T1000 (cell line): ENCODE measurements at places on chromosomes 16 and 17.

DNA sequence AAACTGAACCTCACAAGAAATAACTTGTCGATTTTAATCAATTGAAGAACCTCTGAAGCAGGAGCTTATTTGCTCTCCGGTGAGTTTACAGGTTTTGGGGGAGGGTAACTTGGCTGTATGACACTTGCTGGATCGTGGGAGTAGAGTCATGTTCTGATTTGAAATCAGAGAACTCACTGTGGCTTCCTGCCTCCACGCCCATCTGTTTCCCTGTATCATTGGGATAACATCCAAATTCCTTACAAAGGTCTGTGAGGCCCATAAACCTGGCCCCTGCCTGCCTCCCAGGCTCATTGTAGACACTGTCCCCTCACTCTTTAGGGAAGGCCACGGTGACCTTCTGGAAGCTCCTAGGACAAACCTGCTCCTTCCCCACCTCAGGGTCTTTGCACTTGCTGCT, 48.3 kb downstream of the C17orf67 start:
- no peak for DNase-seq

- DNase-seq, result peak; percentile 83
These were observed 8.8 kb upstream of the MAP2K3 start for GRCh38 chr17:21275579-21276263.

DNA sequence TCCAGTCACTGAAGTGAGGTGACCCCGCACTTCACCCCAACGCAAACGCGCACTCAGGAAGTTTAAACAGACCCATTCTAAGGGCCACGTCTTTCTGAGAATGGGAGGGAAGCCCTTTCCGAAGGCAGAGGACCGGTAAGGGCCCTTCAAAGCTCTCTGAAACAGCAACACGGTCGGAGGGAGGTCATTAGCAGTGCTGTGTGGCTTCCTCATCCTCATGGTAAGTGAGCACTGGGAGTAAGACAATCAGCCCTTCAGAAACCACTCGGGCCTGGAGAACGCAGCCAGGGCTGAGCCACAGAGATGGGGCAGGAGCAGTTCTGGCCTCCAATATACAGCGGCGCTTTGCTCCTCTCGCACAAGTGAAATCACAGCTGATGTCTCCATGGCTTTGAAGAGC, 23.7 kb downstream of the SRL start:
- no peak for DNase-seq

DNA sequence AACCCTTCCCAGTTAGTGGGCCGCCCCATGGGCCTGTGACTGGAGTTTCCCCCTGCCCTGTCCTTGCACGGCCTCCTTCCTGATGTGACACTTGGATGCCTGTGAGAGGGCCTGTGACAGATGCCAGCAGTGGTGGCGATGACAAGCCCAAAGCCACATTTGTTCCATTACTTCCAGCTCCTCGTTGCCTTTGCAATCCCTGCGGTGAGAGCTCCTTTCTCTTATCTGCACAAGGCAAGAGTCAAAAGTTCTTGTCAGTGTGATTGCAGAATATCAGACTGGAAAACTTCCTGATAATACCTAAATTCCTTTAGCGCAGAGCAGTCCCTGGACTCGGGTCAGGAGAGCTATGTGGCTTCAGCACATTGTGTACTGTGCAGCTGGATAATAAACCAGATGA, 54.4 kb upstream of the ARHGAP44 start:
- no peak for DNase-seq

- DNase-seq, result no peak
These were observed 43.9 kb upstream of the ABCA3 start for GRCh38 chr16:2384426-2384825.

GRCh38 chr17:20073055-20073979, 64.2 kb downstream of the SPECC1 start:
- no peak for DNase-seq

DNA sequence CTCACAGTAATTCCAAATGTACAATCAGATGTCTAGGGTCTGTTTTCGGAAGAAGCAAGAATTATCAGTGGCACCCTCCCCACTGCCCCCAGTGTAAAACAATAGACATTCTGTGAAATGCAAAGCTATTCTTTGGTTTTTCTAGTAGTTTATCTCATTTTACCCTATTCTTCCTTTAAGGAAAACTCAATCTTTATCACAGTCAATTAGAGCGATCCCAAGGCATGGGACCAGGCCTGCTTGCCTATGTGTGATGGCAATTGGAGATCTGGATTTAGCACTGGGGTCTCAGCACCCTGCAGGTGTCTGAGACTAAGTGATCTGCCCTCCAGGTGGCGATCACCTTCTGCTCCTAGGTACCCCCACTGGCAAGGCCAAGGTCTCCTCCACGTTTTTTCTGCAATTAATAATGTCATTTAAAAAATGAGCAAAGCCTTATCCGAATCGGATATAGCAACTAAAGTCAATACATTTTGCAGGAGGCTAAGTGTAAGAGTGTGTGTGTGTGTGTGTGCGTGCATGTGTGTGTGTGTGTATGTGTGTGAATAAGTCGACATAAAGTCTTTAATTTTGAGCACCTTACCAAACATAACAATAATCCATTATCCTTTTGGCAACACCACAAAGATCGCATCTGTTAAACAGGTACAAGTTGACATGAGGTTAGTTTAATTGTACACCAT, 59.7 kb downstream of the HLF start:
- no peak for DNase-seq

- no peak for DNase-seq
These were observed 38.2 kb upstream of the PHAF1 start for GRCh38 chr16:67071476-67072048.

DNA sequence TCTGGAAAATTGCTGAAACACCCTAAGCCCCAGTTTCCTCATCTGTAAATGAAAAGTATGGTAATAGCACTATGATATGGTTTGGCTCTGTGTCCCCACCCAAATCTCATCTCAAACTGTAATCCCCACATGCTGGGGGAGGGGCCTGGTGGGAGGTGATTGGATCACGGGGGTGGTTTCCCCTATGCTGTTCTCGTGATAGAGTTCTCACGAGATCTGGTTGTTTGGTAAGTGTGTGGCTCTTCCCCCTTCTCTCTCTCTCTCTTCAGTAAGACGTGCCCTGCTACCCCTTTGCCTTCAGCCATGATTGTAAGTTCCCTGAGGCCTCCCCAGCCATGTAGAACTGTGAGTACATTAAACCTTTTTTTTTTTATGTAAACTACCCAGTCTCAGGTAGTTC, 490.7 kb downstream of the TMEM114 start:
- DNase-seq, result no peak

- no peak for DNase-seq
These were observed 520.9 kb upstream of the CDH5 start for GRCh38 chr16:65845466-65846209.

DNA sequence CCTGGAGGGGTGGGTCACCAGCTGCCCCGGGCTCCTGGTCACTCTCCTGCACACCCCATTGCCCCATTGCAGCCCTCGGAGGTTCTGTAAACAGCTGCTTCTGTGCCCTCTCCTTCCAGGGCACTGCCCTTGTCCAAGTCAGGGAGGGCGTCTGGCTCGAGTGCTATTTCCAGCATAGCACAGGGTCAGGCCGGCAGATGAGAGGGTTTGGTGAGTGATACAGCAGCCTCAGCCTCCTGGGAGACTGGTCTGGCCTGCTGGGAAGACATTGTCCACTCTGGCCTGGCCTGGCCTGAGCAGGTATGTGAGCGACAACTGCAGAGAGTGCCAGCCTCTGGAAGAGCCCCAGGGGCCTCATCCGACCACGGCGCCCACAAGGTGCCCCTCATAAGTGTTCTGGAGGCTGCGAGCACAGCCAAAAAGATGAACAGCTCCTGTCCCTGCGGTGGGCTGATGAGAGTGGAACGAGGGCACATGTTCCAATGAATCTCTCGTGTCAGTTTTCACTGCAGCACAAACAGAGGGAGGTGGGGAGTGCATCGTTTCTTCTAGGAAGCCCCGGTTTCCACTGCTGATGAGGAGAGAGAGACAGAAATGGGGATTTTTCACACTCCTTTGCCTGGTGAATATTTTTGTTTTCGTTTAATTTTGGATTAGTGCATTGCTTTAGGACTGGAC, 105.8 kb upstream of the SDK2 start:
- DNase-seq, result no peak

DNA sequence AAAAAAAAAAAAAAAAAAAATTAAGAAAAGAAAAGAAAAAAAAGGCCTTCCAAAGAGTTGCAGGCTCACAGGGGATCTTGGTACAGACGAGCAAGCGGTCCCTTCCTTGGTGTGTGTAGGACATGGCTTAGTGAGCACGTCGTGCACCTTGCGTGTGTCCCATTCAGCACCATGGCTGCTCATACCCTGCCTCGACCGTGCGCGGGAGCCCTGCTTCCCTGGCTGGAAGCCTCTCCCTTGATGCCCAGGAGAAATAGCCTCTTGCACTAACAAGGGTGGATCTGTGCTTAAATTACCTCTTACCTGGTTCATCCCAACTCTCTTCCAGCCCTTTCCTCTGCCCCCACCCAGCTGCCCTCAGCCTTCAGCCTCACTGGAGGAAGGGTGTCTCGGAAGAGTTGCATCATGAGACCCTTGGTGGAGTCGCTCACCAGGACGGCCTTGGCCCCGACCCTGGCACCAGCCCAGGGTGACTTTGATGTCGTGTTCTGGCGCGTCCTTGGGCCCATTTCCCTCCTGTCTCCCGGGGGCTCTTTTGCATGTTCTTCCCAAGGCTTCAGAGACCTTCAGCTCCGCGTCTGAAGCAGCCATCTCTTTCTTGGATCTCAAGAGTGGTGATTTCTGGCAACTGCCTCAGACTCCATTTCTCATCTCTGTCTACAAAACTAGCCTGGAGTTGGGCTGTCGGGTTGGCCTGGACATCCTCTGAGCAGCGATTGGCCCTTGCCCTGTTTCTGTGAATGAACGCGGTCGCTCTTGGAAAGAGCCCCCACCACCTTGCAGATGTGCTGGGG, 127.2 kb downstream of the CMIP start:
- no peak for DNase-seq

DNA sequence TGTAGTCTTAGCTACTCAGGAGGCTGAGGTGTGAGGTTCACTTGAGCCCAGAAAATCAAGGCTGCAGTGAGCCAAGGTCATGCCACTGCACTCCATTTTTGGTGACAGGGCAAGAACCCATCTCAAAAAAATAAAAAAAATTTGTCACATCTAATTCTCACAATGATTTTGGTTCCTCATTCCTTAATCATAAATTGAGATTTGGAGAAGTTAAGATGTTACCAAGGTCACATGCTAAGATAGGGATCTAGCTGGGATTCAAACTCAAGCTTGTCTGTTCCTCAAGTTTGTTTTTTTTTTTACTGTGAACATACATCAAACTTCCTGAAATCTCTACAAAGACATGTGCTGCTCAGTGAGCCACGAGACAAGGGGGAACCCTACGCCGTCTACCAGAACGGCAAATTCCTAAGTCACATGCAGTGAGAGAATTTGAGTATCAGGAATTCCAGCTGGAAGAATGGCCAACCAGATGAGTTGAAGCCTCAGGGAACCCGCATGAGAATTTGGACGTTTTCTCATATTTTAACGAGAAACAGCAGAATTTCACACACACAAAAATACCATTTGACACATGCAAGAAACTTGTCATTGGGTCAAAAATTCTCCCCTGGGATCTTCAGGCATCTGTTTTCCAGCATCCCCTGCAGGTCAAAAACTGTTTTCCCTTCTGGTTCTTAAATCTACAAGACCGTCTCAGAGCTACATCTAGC, 414.1 kb upstream of the GOT2 start:
- DNase-seq, result no peak

DNA sequence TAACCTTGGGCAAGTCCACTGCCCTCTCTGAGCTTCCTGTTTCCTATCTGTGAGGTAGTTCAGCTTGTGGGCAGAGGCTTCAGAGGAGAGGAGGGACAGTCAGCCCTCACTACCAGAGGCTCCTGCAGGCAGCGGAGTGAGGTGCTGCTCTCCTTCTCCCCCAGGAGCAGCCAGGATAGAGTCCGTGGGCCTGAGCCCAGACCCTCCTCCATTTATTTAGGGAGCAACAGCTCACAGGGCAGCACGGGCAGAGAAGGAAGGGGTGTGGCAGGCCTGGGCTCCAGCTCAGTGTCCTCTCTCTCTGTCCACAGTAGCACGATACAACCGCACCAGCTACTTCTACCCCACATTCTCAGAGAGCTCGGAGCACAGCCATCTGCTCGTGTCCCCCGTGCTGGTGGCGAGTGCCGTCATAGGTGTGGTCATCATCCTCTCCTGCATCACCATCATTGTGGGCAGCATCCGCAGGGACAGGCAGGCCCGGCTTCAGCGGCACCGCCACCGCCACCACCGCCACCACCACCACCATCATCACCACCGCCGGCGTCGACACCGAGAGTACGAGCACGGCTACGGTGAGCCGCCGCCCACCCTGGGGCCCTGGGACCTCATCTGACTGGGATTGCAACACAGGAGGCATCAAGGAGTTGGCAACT, 42.3 kb downstream of the BEAN1 start:
- no peak for DNase-seq

- no peak for DNase-seq
These were observed 19.1 kb upstream of the GSG1L start for GRCh38 chr16:28082624-28083023.

DNA sequence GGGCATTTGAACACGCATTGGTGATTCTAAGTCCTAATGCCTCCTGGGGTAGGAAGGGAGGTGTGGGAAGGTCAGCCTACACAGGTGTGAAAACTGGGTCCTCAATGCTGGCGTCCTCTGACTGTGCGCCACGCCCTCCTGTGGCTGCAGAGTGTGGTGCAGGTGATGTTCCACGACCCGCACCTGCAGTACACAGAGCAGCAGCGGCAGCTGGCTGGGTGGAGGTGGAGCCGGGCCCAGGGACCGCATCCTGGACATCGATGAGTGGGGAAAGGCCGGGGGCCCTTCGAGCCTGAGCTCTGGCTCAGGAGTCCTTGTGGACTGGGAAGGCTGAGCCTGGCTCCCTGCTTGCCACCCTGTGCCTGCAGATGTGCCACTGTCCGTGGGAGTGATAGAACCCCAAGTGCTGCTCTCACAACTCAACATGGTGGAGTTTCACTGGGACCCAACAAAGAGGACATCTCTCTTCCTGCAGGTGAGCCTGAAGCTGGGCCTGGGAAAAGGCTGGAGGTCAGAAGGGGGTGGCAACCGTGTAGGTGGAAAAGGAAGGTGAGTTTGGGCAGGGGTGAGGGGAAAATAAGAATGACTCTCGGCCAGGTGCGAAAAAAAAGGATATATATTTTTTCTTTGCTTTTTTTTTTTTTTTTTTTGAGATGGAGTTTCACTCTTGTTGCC, 14.0 kb upstream of the STAC2 start:
- no peak for DNase-seq

DNA sequence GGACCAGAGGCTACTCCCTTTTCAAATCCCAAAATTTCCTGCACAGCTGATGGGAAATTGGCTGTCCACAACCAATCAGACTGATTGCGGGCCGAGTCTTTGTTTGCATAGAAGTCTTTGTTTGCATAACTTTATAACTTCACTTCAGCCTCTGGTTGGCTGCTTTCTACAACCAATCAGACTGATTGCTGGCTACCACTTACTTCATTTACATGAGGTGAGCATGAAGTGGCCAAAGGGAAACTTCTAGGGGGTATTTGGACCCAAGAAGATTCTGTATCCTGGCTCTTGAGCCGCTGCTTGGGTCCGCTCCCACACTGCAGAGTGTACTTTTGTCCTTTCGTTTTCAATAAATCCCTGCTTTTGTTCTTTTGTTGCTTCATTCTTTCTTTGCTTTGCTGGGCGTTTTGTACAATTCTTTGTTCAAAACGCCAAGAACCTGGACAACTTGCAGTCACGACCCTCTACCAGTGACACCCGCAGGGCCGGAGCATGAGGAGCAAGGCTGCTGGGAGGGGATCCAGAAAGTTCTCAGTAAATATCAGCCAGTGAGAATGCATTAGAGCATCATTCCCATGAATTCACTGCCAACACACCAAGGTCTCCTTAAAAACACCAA, 67.5 kb downstream of the IQCK start:
- DNase-seq, result no peak

- DNase-seq, result peak; percentile 40
These were observed 219.2 kb downstream of the RBFOX3 start for GRCh38 chr17:79391376-79392233.
